ENCODE measurements at places on chromosomes 7 and 10. TPM values are rescaled to one million over a fixed set of nuclear protein-coding genes. Genes with fewer than 3 reads are reported as not detected.
A peak's percentile ranks its signal among the peaks of the same experiment; 100 is the strongest.

The LIPJ gene
- polyA plus RNA-seq, result not detected

The UTF1 gene
- polyA plus RNA-seq, result 0.43 TPM

The RET gene
- polyA plus RNA-seq, result not detected

The EN2 gene
- polyA plus RNA-seq, result not detected

The STAG3 gene
- polyA plus RNA-seq, result 131 TPM

The EEPD1 gene
- polyA plus RNA-seq, result not detected

The GNGT1 gene
- polyA plus RNA-seq, result not detected

The CASP7 gene
- 16.7 TPM for polyA plus RNA-seq

The CYP3A7 gene
- polyA plus RNA-seq, result not detected

DNA sequence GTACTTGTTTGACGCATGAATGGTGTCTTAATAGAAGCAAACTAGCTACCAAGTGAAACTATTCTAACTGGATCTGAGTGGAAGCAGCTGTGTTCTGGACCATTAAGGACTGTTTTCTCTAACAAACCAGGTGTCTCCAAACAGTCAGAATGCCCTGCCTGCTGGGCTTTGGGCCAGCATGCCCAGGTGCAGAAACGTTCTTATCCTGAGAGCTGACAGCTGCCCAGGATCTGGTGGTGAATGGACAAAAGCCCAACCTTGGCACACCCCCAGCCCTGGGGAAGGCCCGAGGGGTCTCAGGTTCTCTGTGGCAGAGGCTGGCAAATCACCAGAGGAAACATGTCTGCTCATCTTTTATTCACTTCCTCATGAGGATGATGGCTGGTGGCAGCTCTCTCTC is 48.2 kb upstream of the LAMB4 start:
- no peaks in the 10 kb centered on the region for H3K36me3 ChIP-seq
- no peak for DNase-seq
- H3K4me3 ChIP-seq, result no peak overlapping the region
- H3K27me3 ChIP-seq, result peaks cover 6% of the 10 kb centered on the region
- no peak overlapping the region for H3K27ac ChIP-seq
- no peaks in the 10 kb centered on the region for H3K4me1 ChIP-seq

DNA sequence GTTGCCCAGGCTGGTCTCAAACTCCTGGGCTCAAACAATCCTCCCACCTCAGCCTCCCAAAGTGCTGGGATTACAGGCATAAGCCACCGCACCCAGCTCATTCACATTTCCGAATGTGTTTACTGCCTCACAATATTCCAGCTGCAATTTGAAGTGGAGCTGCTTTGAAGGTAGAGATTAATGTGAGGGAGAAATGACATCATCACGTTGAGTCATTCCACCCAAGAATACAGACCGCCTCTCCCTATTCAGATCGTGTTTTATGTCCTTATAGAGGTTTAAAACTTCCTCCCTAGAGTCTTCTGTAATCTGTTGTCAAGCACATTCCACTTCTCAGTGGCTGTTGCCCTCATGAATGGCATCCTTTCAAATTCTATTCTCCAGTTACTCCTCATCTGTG is 100.4 kb upstream of the PDGFA start:
- H3K4me3 ChIP-seq, result no peak overlapping the region
- no peak overlapping the region for H3K27ac ChIP-seq
- DNase-seq, result no peak

GRCh38 chr10:51658000-51658399 is 41.4 kb downstream of the CSTF2T start:
- no peak for DNase-seq
- no peaks in the 10 kb centered on the region for H3K36me3 ChIP-seq
- H3K4me1 ChIP-seq, result no peaks in the 10 kb centered on the region
- H3K4me3 ChIP-seq, result no peak overlapping the region

DNA sequence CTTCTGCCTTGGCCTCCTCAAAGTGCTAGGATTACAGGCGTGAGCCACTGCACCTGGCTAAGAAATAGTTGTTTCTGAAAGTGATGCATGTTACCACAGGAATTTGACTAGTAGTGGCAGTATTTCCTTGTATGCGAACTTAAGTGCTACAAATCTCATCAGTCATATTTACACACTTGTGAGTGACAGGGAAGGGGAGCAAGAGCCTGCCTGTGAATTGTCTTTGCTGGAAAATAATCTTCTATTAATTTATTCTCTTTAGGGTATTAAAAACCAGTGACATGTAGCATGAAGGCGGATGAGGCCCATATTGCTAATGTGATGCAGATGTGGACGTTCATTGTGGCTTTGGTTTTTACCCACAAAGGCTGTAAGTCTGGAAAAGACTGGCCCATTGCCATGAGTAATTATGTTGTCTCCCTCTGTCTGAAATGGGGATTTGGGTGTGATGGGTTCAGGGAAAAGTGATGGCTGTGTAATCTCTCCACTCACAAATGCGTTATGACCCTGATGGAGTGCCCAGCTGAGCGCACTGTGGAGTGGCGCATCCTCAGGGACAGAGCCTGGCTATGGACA is 97.6 kb downstream of the CCNY start:
- H3K36me3 ChIP-seq, result peaks cover 27% of the 10 kb centered on the region
- no peak overlapping the region for H3K4me3 ChIP-seq
- DNase-seq, result no peak
- H3K4me1 ChIP-seq, result peaks cover 42% of the 10 kb centered on the region

GRCh38 chr7:148262721-148263229 is 327.8 kb upstream of the C7orf33 start:
- peaks cover 25% of the 10 kb centered on the region for H3K27me3 ChIP-seq
- H3K4me1 ChIP-seq, result peaks cover 32% of the 10 kb centered on the region
- peak; percentile 60 for DNase-seq
- H3K36me3 ChIP-seq, result no peaks in the 10 kb centered on the region

- H3K36me3 ChIP-seq, result no peaks in the 10 kb centered on the region
- no peak overlapping the region for H3K27ac ChIP-seq
- no peak for DNase-seq
- H3K27me3 ChIP-seq, result peaks cover 22% of the 10 kb centered on the region
- no peak overlapping the region for H3K4me3 ChIP-seq
These were observed 10.3 kb downstream of the FAM241B start for GRCh38 chr10:69640196-69640980.

DNA sequence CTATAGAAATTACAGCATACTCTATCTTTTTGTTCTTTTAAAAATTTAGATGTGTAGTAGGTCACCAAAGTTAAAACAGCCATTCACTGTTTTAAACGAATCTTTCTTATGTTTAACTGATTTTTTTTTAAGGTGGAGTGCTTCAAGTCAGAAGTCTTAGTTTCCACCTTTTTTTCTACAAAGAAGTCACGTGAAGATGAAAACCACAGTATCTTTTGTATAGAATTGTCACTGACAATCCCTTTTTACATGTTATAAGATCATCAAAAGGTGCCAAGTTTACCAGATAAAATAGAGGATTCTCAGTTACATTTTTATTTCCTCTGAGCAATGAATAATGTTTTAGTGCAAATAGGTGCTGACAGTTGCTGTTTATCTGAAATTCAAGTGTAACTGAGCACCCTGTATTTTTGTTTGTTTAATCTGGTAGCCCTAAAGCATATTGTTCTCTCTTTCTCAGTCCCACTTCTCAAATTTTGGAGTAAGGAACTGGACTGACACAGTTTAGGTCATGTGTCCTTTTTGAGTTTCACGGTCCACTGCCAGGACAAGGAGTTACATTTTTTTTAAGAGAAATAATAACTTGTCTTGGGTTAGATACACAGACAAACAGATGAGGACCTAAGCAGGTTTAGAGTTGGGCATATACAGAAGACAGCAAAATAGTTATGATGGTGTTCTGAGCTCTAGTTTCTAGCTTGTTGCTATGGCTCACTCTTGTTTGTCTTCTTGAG is 233.2 kb upstream of the MBL2 start:
- H3K36me3 ChIP-seq, result no peaks in the 10 kb centered on the region
- no peaks in the 10 kb centered on the region for H3K4me1 ChIP-seq
- H3K27ac ChIP-seq, result no peak overlapping the region
- H3K4me3 ChIP-seq, result no peak overlapping the region
- no peak for DNase-seq
- no peaks in the 10 kb centered on the region for H3K27me3 ChIP-seq

DNA sequence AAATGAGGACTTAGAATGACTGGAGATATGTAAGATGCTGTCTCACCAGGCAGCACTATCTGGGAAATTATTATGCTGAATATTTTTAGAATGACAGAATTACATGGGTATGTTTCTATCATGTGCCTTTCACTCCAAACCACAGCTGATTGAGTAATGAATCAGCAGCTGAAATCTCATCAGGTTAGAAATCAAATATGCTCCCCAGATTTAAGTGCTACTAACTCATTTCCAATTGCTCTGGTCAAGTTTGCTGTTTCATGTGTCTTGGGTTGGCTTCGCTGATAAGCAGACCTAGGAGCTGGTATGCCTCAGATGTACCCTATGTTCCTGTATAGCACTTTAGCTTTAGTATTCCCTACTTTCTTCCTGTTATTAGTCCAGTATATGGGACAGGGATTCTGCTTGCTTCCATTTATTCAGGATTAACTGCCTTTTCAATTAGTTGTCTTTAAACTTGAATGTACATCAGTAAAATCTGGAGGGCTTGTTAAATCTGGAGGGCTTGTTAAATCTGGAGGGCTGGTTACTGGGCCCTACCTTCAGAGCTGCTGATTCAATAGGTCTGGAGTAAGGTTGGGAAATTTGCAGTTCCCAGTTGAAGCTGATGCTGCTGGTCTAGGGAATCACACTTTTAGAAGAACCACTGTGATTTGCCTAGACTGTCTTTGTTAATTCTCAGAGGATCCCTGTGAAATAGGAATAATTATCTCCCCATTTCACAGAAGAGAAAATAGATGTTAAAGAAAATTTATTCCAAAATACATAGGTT is 172.9 kb downstream of the DKK1 start:
- no peaks in the 10 kb centered on the region for H3K27me3 ChIP-seq
- no peak overlapping the region for H3K27ac ChIP-seq
- H3K4me3 ChIP-seq, result no peak overlapping the region
- DNase-seq, result no peak
- H3K4me1 ChIP-seq, result peaks cover 9% of the 10 kb centered on the region

DNA sequence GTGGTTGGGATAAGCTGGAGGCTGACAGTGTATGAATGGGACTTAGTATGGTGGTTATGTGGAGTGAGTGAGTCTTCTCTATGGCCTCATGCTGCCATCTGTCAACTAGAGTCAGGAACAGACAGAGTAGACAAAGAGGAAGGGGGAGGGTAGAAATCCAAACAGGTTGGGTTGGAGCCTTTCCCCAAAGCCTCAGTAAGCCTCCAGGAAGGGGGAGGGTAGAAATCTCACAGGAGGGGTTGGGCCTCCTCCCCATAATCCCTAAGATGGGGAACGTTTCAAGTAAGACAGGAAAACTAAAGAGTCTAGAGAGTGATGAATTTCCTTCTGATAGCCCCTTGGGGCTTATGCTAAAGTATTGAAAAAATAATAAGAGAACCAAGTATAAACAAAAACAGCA is 2.0 kb upstream of the AKR1B15 start:
- no peak for DNase-seq
- no peaks in the 10 kb centered on the region for H3K36me3 ChIP-seq
- H3K4me1 ChIP-seq, result no peaks in the 10 kb centered on the region
- no peak overlapping the region for H3K4me3 ChIP-seq

GRCh38 chr10:44411251-44411650 is 26.4 kb upstream of the CXCL12 start:
- H3K36me3 ChIP-seq, result peaks cover 5% of the 10 kb centered on the region
- H3K27me3 ChIP-seq, result peaks cover 6% of the 10 kb centered on the region
- H3K4me1 ChIP-seq, result no peaks in the 10 kb centered on the region
- no peak overlapping the region for H3K27ac ChIP-seq
- no peak overlapping the region for H3K4me3 ChIP-seq

DNA sequence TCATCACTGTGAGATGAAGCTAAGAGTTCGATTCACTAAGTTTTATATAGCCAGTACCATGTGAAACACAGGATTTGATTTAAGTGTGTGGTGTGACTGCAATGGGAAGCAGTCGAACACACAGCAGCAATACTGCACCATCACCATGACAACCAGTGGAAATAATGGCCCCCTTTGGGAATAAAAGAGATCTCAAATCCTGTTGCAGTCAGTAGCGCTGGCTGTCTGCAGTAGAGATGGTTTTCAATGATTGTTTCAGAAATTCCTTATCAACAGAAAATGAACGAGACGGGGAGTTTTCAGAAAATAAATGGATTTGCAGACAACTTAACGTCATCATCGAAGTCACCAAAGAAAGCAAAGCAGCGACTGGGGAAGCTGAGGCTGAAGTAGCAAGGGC is 91.0 kb downstream of the PTPRE start:
- H3K27ac ChIP-seq, result no peak overlapping the region
- H3K36me3 ChIP-seq, result no peaks in the 10 kb centered on the region
- peaks cover 26% of the 10 kb centered on the region for H3K27me3 ChIP-seq
- no peak overlapping the region for H3K4me3 ChIP-seq

GRCh38 chr10:104255311-104255981 is 754 bp downstream of the GSTO1 start:
- peaks cover 45% of the 10 kb centered on the region for H3K4me1 ChIP-seq
- DNase-seq, result peak; percentile 8
- peaks cover 13% of the 10 kb centered on the region for H3K36me3 ChIP-seq
- peaks cover 9% of the 10 kb centered on the region for H3K27me3 ChIP-seq

DNA sequence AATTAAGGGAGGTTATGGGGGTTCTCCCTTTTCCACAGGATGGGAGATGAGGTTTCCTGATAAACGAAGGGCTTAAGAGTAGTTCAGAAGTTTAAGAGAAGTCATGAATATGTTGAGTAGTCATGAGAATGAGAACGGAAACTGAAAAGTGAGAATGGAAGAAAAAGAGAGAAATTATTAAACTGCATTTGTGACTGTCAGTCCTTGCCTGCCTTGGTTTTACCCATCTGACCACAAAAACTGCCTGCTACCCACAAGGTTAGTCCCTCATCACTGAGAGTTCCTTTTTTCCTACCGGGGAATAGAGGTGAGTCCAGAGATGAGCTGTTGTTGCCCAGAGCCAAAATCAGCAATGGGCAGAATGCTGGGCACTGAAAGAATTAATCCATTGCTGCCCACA is 174.1 kb upstream of the BET1 start:
- no peak overlapping the region for H3K4me3 ChIP-seq
- H3K27ac ChIP-seq, result peak overlapping the region; percentile 64
- DNase-seq, result no peak

DNA sequence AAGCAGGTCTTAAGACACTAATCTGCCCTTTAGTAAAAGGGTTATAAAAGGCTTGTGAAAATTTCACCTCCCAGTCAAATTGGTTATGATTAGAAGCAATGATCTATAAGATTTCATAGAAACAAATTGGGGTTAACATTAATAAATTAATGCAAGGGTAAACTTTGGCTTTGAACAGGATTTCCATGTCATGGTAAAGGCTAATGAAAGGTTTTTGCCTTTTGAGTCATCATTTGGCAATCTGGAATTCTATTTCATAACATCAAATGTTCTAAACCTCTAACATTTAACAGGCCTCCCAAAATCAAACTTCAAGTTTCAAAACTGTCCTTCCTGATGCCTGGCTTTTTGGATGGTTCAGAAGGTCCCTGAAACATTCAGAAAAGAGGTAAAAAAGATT is 62.4 kb downstream of the COA1 start:
- no peak for DNase-seq
- H3K27me3 ChIP-seq, result no peaks in the 10 kb centered on the region
- no peak overlapping the region for H3K27ac ChIP-seq
- no peak overlapping the region for H3K4me3 ChIP-seq

DNA sequence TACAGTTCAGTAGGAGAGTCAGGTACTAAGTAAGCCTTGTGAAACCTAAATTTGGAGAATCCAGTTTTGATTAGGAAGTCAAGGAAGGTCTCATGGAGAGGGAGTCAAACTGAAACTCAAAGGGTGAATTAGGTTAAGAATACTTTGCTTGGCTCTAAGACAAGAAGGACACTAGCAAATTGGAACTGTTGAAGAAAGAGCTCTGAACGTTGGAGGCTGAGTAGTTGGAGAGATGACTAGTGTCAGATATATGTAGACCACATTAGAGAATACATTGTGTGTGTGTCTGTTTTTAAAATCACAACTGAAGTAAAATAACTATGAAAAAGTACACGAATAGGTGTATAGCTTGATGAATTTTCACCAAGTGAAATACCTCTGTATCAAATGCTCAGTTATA is 6.3 kb downstream of the VPS26A start:
- no peak for DNase-seq
- peaks cover 30% of the 10 kb centered on the region for H3K4me1 ChIP-seq
